8988T (cell line): ENCODE measurements at places on chromosomes 2 and 18.

GRCh38 chr18:5518899-5519371, 24.9 kb downstream of the EPB41L3 start:
- DNase-seq = no peak

GRCh38 chr2:45808294-45808800, 156.9 kb downstream of the PRKCE start:
- no peak for DNase-seq

DNA sequence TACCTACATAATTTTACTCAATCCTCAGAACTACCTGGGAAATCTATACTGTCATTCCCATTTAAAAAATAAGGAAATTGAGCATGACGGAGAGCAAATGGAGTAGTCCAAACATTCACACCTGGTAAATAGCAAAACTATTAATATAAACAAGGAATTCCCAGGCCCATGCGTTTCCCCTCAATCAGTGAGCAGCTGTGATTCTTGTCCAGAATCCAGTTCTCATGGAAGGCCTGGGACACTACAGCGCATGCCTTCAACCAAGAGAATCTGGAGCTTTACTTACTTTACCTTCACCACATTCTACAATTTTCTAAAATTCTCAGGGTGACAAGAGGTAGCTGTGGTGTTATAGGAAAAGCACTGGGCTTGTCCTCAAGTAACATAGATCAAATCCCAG, 259.0 kb downstream of the LRATD1 start:
- DNase-seq = no peak

DNA sequence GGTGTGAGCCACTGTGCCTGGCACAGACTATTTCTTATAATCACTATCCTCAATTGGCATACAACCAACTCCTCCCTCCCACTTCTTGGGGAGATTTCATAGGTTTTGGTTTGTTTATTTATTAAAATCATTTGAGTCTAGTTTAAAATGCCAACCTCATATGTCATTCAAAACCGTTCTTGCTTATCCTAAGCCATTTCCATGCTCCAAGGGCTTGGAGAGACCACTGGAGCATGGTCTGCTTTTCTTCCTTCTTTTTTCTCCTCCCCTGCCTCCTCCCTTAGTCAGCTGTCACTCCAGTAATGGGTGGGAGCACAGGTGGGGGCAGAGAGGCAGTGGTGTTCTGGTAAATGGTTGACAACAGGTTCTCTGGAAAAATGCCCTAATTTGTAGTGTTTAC, 20.4 kb upstream of the KCNS3 start:
- no peak for DNase-seq

DNA sequence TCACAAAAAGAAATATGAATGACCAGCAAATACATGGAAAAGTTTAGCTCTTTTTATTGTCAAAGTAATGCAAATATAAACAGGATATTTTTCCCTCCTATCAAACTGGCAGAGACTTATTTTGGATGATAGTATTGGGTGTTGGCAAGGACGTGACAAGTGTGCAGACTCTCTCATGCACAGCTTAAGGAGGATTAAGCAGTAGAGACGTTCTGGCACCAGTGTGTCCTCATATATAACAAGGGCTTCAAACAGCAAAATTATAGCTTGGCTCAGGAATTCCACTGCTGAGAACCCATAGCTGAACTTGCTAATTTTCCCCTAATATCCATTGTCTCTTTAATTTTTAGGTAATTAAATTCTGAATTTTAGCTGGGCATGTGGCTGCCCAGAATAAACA, 114.4 kb downstream of the FAM124B start:
- no peak for DNase-seq

DNA sequence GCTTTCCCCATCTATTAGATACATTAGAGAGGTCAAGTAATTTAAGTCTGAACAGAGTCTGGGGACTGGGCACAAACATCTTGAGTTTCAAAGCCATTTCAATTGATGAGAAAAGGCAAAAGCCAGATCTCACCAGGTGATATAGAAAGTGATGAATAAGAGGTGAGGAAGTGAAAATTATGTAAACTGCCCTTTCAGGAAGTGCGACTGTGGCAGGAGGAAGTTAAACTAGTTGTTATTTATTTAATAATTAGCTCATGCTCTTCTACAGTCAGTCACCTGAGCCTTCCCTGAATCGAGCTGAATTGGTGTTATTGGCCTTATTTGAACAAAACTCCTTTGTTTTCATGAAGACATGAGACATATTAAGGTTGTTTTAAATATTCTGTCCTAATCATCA, 115.1 kb downstream of the CDH20 start:
- no peak for DNase-seq

- no peak for DNase-seq
Observed at GRCh38 chr2:145688156-145688555, 1168.2 kb upstream of the ZEB2 start.

DNA sequence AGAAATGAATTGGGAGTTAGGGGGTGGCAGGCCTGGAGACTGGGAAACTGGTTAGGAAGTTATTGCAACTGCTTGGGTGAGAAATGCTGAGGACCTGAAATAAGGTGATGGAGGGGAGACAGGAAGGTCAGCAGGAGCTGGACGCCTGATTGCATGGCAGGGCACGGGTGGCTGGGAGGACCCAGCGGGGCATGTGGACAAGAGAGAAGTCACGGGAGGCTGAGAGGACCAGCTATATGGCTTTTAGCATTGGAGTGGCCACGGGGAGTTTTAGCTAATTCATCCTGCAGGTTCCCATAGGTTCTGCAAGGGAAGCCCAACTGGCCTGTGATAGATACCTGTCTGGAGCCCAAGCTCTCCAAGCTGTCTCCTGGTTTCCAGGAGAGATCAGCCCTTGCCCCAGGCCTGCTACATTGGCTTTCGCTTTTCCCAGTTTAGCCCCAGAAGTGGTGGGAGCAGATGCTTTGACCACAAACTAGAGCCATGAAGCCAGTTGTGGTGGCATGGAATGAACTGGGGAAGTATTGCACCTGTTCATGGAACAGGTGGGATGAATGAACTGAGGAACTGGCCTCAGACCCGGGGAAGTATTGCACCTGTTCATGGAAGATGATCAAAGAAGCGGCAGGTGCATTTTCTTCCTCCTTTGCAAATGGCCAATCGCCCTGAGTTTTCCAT, 93.6 kb upstream of the TAF1B start:
- no peak for DNase-seq

DNA sequence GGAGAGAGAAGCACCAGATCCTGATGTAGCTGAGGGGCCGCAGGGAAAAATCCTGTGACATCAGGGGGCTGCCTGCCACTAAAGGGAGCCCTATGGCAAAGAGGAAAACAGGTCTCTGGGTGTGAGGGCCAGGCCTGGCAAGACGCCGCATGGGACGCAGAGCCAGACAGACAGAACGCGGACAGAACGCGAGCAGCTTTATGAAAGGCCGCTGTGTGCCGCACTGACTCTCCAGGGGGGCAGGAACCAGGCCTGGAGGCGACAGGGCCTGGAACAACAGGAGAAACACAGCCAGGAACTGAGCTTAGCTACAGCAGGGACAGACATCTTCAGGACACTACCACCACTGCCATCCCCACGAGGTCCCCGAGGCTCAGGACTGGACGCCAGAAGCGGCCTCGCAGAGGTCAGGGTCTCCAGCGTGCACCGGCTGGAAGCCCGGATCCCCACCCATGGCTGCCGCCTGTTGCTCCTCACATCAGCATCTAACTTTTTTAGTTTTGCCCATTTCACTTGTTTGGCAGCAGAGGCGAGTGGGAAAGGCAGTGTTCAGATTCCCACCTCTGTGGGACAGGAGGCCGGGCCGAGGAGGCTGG, 131.6 kb downstream of the VAPA start:
- no peak for DNase-seq

DNA sequence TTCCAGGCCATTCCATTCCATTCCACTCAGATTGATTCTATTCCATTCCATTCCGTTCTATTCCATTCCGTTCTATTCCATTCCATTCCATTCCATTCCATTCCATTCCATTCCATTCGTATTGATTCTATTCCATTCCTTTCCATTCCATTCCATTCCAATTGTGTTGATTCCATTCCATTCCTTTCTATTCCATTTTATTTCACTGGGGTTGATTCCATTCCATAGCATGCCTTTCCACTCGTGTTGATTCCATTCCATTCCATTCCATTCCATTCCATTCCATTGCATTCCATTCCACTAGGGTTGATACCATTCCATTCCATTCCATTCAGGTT, 1142.3 kb downstream of the RPIA start:
- DNase-seq = no peak

DNA sequence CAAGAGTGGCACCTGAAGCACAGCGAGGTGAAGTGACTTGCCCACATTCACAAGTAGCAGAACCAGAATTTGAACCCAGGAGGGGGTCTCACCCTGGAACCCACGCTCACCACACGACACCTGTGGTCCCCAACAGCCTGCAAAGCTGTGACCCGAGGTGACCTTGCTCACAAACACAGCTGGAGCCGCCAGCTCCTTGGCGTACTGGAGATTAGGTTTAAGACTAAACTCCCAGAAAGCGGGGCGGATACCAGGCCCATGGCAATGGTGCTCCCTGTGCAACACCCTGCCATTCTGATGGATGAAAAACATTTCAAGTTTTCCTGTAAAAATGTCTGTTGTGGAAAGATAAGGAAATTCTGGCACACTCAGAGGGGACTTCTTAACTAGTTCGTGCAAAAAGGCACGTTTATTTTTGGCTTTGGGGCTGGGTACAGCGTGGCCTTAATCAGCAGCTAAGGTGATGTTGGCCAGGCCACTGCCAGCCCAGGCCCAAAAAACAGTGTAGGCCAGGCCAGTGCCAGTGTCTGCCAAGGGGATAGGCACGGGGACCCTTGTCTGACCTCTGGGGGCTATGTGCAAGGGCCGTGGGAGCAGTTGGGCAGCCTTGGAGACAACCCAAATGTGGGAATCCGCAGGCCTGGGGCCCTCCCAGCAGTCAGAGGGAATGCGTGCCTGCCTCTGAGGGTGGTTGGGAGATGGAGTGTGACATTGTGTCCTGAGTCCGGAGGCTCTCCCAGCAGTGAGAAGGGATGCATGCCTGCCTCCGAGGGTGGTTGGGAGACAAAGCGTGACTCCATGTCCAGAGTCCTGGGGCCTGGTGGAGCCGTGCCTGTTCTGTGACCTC, 185.0 kb upstream of the HS6ST1 start:
- DNase-seq = no peak

GRCh38 chr2:167987026-167987425, 260.4 kb downstream of the STK39 start:
- no peak for DNase-seq

DNA sequence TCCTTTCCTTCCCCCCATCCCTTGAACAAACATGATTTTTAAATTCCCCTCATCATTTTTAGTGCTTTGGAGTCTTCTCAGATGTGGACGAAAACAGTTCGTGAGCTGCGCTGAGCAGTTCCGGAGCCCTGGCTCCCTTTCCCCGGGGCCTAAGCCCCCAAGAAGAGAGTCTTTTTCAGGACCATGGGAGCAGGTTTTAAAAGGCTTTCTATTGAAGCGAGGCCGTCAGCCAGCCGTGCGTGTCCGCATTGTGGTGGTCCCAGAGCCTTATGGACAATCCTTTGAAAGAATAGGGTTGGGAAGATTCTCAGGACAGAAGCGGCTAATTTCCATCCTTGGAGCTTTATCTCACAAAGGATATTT, 290.7 kb downstream of the SOX11 start:
- no peak for DNase-seq

- DNase-seq = no peak
Observed at GRCh38 chr2:407630-408029, 119.7 kb upstream of the ALKAL2 start.

DNA sequence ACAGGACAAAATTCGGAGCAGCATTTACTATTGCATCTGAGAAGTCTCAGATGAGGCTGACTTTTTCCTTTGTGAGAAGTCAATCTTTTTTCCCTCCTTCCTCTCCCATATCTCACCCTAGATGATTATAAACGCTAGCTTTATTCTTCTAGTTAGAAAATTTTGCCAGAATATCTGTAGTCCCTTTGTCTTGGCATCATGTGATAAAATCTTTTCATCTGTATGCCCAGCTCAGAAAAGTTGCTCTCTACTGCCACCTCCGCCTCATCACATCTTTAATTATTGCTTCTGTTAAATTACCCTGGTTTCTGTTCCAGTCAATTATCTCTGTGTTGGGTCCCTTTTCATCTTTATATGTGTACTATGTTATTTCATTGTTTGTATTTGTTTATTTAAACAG, 210.8 kb upstream of the SLC35G4 start:
- DNase-seq = no peak

- DNase-seq = no peak
Observed at GRCh38 chr2:197322724-197323720, 12.4 kb upstream of the ANKRD44 start.

DNA sequence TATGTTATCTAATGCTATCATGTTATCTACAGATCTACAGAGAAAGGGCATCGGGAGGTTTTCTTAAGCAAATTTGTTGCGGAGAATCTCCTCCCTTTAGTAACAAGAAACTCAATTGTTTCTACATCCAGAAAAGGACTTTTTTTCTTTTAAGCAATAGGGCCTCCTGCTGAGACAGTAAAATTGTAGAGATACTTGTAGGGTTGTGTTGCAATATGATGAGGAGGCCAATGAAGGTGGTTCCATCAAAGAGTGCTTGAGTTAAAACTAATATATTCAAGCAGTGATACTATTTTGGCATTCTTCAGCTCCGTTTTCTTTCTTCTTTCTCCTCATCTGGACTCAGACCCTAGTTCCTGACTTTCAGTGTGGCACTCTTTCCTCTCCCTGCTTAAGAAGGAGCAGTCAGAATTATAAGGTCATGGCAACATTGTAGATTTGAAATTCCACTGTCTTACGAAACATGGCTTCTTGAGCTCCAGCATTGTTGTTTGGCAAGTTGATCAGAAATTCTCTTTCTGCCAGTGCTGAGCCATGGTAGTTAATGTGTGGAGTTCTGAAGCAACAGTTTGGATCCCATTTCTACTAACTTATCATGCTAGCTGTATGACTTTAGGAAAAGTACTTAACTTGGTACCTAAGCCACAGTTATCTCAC, 202.0 kb upstream of the SLC14A2 start:
- no peak for DNase-seq

GRCh38 chr2:230319211-230319862, 7.7 kb upstream of the SP140L start:
- no peak for DNase-seq

DNA sequence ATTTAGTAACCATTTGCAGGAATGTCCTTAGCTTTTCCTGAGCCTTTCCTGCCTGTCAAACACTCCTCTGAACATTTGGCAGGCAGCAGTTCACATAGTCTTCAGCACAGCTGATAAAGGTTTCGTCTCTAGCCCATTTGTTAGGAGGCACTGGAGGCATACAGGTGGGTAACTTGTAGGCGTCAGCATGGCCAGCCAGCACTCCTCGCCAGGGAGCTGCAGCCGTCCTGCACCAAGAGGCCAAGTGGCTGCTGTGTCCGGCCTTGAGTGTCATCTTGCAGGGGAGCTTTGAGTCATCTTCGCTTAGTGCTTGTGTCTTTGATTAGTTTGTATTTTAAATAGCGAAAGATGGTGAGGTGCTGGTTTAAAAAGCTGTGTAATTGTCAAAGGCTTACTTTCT, 120.3 kb upstream of the NFATC1 start:
- no peak for DNase-seq

DNA sequence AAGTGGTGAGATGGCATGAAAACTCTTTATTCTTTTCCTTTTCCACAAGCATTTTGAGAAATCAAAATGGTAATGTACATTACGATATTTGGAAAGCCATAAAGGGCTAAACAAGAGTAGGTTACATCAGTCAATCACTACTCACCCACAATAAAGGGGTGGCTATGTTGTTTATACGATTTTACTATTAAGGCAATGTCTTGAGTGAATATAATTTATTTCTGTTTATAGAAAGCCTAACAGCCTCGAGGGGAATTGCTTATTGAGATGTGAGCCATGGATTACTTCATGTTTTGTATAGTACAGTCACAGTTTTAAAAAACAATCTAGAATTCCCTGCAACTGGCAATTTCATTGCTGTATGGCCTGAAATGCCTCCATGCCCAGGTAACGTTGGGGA, 237.5 kb upstream of the RBBP8 start:
- DNase-seq = no peak

GRCh38 chr2:188085421-188085820, 206.3 kb upstream of the GULP1 start:
- no peak for DNase-seq
